ENCODE measurements at places on chromosomes 6 and 20. TPM values are rescaled to one million over a fixed set of nuclear protein-coding genes. Genes with fewer than 3 reads are reported as not detected.

Gene CLPSL1
- not detected for total RNA-seq

Gene CFAP206
- total RNA-seq = 0.54 TPM

Gene CYP39A1
- 2.5 TPM for total RNA-seq

Gene CST7
- total RNA-seq = not detected

Gene OR2B6
- not detected for total RNA-seq

Gene MAP7
- 1.3 TPM for total RNA-seq

Gene OR2J3
- total RNA-seq = not detected

Gene BPIFB4
- total RNA-seq = 2.1 TPM

Gene POPDC3
- 5.2 TPM for total RNA-seq

Gene PTPRT
- 0.10 TPM for total RNA-seq

Gene CDC5L
- total RNA-seq = 17.3 TPM

Gene CDS2
- 130 TPM for total RNA-seq

Gene SLC22A7
- not detected for total RNA-seq

Gene KHDC1L
- total RNA-seq = not detected

Gene ENPP5
- total RNA-seq = 4.8 TPM

Gene RNF144B
- total RNA-seq = 23.2 TPM

Gene DCDC2
- 0.13 TPM for total RNA-seq

Gene PSORS1C1
- total RNA-seq = 0.54 TPM

Gene SYNDIG1
- 8.1 TPM for total RNA-seq

DNA sequence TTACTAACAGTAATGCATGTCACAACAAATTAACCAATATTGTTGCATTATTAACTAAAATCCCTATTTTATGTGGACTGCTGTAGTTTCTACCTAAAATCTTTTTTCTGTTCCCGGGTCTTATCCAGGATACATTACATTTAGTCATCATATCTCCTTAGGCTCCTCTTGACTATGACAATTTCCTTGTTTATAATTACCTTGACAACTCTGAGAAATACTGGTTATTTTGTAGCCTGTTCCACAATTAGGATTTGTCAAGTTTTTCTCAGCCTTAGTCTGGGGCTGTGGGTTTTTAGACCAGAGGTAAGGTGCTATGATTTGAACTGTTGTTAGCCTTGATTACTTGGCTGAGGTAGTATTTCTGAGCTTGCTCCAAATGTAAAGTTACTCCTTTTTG is 3.7 kb downstream of the FBXO5 start:
- H3K27me3 ChIP-seq = peaks cover 3% of the 10 kb centered on the region
- peaks cover 23% of the 10 kb centered on the region for H3K4me1 ChIP-seq
- no peak overlapping the region for H3K4me3 ChIP-seq
- DNase-seq = no peak
- H3K36me3 ChIP-seq = no peaks in the 10 kb centered on the region
- H3K27ac ChIP-seq = no peak overlapping the region

- peaks cover 3% of the 10 kb centered on the region for H3K36me3 ChIP-seq
- no peak overlapping the region for H3K27ac ChIP-seq
- no peaks in the 10 kb centered on the region for H3K4me1 ChIP-seq
- DNase-seq = no peak
- H3K27me3 ChIP-seq = no peaks in the 10 kb centered on the region
Observed at GRCh38 chr6:107809966-107810365, 14.1 kb downstream of the SCML4 start.

DNA sequence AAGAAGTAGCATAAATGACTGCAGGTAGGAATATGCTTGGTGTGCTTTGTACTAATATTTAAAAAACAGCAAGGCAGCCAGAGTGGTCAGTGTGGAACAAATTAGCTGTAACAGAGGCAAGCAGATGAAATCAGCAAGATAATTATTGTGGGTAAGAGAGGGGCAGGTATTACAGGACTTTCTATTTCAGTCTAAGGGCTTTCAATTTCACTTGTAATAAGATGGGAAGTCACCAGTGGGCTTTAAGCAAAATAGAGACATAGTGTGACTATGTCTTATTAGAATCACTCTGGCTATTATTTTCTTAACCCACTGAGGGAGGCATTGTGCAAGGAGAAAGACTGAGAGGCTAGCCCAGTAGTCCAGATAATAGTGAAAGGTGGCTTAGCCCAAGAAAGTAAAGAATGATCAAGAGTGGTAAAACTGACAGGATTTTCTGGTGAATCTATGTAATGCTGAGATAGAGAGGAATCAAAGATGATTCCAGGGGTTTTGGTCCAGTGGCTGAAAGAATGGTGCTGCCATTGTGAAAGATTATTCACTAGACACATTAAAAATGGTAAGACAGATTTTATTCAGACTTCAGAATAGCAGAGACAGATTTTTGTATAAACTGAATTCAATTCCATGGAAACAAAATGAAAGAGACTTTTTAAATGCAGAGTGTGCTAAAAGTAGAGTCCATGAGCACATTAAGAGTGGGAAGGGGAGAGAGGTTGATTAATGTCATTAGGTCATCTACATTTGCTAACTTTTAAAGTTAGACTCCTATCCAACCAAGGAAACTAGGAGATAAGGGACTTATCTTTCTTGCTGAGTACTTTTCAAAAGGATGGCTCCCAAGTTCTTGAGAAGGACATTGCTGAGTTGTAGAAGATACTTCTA is 1136.0 kb downstream of the HACE1 start:
- H3K4me3 ChIP-seq = no peak overlapping the region
- no peak overlapping the region for H3K27ac ChIP-seq
- H3K4me1 ChIP-seq = no peaks in the 10 kb centered on the region
- no peaks in the 10 kb centered on the region for H3K36me3 ChIP-seq
- no peaks in the 10 kb centered on the region for H3K27me3 ChIP-seq

GRCh38 chr20:64255361-64256281 is at the start of gene PCMTD2:
Gene PCMTD2 (plus strand): TSS chr20:64255748. CDS start chr20:64259966, 4,218 bp downstream.
- peak within 1 kb of the TSS; percentile 93 for H3K4me3 ChIP-seq
- peaks cover 6% of the 10 kb centered on the region for H3K27me3 ChIP-seq
- H3K27ac ChIP-seq = peak within 1 kb of the TSS; percentile 85

DNA sequence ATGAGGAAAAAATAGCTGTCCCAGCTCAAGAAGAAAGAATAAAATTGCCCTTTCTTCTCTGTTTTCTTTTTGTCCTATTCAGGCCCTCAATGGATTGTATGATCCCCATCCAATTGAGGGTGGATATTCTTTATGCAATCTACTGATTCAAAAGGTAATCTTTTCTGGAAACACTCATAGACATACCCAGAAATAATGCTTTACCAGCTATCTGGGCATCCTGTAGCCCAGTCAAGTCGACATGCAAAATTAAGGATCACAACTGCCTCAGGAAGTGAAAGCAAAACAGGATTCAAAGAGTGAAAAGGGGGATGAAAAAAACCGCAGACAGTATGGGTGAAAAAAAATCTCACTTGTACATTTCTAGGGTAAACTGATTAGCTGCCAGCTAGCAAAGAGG is 410.1 kb downstream of the TBC1D32 start:
- H3K4me1 ChIP-seq = no peaks in the 10 kb centered on the region
- H3K27ac ChIP-seq = no peak overlapping the region
- H3K36me3 ChIP-seq = peaks cover 3% of the 10 kb centered on the region
- H3K27me3 ChIP-seq = peaks cover 5% of the 10 kb centered on the region
- no peak for DNase-seq
- H3K4me3 ChIP-seq = no peak overlapping the region

DNA sequence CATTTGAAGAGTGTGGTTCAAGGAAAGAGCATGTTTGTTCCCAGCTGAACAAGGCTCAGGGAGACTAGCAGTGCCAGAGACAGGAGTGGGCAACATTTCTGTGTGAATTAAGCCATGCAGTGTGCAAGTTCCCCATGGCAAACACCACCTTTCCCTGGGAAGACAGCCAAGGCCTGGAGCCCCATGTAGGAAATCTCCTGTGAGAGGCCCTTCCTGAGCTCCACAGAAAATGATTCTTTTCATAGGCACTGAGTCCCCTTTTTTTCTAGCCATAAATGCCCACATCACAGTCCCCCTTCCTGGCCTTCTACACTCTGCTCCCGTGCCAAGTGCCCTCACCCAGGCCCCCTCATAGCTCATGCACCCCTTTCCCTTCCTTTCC is 11.8 kb upstream of the TRAM2 start:
- no peaks in the 10 kb centered on the region for H3K36me3 ChIP-seq
- DNase-seq = no peak
- peaks cover 2% of the 10 kb centered on the region for H3K27me3 ChIP-seq

DNA sequence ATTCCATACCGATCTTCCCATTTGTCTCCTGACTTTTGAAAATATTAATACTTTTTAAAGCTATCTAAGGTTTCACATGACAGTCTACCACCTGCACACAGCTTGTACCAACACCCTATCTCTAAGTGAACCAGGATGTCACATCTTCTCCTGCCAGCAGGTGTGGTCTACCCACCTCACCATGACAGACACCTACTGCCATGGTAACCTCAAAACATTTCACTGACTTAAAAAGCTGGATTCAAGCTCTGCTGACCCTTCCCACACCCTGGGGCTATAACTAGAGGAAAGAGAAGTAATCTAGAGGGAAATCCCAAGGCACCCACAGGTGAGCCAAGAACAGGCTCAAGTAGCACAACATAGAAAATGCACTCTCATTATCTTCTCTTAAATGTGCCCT is 1.2 kb downstream of the SLC17A3 start:
- no peaks in the 10 kb centered on the region for H3K36me3 ChIP-seq
- no peak overlapping the region for H3K4me3 ChIP-seq
- no peak for DNase-seq
- no peak overlapping the region for H3K27ac ChIP-seq

DNA sequence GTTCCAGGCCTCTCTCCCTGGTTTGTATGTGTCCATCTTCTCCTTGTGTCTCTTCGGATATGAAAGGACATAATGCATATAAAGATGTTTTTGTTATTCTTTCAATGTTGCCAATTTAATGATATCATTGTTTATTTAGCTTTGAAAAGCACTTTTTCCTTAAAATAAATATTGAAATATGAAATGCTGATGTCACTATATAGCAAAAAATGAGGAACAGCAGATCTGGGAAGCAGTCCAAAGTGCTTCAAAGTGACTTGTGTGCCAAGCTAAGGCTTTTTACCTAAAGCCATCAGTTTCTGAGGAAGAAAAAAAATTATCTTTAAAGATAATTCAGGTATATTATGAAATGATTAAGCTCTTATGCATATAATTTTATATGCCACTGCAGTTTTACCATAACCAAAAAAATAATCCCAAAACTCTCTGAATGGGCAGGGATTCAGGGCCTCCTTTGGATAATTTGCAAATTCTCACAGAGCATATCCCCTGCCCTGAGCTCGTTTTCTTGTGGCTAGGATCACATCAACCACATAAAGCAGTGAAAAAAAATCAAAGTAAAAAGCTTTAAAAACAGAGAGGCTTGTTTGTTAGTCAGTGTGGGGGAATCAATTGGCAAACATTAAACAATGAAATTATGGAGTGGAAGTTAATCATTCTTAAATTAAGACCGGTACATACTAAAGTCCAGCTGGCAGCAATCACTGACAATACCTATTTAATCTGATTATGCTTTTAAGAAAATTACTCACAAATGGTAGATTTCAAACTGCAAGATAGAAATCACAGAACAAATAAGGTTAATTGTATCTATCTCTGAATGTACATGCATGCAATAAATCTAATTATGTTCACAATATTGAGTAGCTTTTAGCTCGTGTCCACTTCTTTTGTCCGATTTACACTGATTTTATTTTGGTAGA is 1027.9 kb upstream of the ADGRB3 start:
- no peak for DNase-seq
- no peak overlapping the region for H3K27ac ChIP-seq
- no peaks in the 10 kb centered on the region for H3K27me3 ChIP-seq
- no peaks in the 10 kb centered on the region for H3K4me1 ChIP-seq
- no peak overlapping the region for H3K4me3 ChIP-seq
- H3K36me3 ChIP-seq = no peaks in the 10 kb centered on the region

- no peak for DNase-seq
- H3K36me3 ChIP-seq = no peaks in the 10 kb centered on the region
- H3K4me1 ChIP-seq = peaks cover 7% of the 10 kb centered on the region
Observed at GRCh38 chr6:43274916-43275597, 23.0 kb upstream of the SLC22A7 start.

- DNase-seq = peak; percentile 31
- peak overlapping the region; percentile 92 for H3K4me3 ChIP-seq
- peaks cover 4% of the 10 kb centered on the region for H3K36me3 ChIP-seq
- peaks cover 20% of the 10 kb centered on the region for H3K4me1 ChIP-seq
- peaks cover 18% of the 10 kb centered on the region for H3K27me3 ChIP-seq
Observed at GRCh38 chr6:107488875-107489635, 862 bp upstream of the SOBP start.

GRCh38 chr6:89347825-89348224 is 4.7 kb downstream of the UBE2J1 start:
- no peak for DNase-seq
- no peak overlapping the region for H3K27ac ChIP-seq
- H3K36me3 ChIP-seq = peaks cover 5% of the 10 kb centered on the region
- no peak overlapping the region for H3K4me3 ChIP-seq
- H3K4me1 ChIP-seq = peaks cover 53% of the 10 kb centered on the region
- peaks cover 2% of the 10 kb centered on the region for H3K27me3 ChIP-seq

- no peak overlapping the region for H3K4me3 ChIP-seq
- DNase-seq = no peak
- no peaks in the 10 kb centered on the region for H3K36me3 ChIP-seq
- H3K27ac ChIP-seq = no peak overlapping the region
Observed at GRCh38 chr20:61760321-61760720, 305.4 kb downstream of the TAF4 start.

- no peak overlapping the region for H3K4me3 ChIP-seq
- H3K36me3 ChIP-seq = no peaks in the 10 kb centered on the region
- DNase-seq = no peak
- H3K4me1 ChIP-seq = peaks cover 2% of the 10 kb centered on the region
- peaks cover under 1% of the 10 kb centered on the region for H3K27me3 ChIP-seq
Observed at GRCh38 chr6:146593986-146594385, 4.8 kb upstream of the ADGB start.

DNA sequence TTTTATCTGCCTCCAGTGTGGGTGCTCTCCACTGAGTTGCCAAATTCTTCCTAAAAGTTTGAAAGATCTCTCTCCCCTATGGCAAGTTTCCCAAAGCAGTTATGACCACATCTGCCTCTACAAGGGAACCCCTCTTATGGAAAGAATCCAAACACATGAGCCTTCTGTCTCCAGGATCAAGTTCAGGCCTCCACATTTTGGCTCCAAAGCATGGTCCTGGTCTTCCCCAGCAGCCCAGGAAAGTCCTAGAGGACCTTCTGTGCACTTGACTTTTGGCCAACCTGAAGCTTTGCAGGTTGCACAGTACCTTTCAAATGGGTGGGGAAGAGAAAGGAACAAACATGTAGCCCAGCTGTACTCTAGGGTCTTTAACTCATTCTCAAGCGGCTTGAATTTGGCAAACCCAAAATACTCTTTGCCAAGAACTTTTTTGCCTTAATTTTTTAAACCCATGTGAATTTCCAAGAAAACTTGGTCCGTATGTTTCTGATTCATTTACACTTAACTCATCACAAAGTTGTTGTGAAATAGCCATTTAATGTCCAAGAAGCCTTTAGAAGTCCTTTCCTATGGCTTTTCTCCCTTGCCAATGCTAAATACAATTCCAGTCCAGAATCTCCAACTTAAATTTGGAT is 240.1 kb upstream of the TBX18 start:
- H3K4me3 ChIP-seq = no peak overlapping the region
- no peak overlapping the region for H3K27ac ChIP-seq
- no peaks in the 10 kb centered on the region for H3K27me3 ChIP-seq
- no peak for DNase-seq

GRCh38 chr6:10630178-10630577 is 64.2 kb downstream of the C6orf52 start:
- H3K27me3 ChIP-seq = peaks cover 3% of the 10 kb centered on the region

DNA sequence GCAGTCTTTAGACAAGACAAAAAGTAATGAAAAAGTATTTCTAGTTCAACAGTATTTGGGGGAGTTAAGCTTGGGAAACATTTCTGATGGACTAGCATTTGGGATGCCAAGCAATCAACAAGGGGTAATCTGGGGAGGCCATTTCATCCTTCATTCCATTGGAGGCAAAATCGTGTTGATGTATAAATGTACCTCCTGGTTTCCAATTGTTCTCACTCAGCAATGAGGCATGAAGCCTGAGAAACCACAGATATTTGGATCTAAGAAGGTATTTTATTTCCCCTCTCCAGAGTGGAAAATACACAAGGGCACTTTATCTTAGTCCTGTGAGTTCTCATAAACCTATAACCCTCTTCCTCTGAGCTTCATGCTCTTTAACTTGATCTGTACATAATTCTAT is 68.2 kb downstream of the TBX18 start:
- DNase-seq = no peak

All from endothelial cell (in vitro differentiated cells).